ENCODE measurements at places on chromosomes 13 and 19.

DNA sequence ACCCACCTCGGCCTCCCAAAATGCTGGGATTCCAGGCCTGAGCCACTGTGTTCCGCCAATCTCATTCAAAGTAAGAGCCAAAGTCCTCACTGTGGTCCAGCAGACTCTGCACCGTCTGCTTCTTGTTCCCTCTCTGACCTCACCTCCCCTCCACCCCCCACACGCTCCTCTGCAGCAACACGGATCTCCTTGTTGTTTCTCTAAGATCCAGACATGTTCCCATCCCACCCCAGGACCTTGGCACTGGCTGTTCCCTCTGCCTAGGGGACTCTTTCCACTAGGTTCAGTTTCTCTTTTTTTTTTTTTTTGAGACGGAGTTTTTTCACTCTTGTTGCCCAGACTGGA, 38.4 kb downstream of the LTBP4 start:
- DNase-seq: no peak

DNA sequence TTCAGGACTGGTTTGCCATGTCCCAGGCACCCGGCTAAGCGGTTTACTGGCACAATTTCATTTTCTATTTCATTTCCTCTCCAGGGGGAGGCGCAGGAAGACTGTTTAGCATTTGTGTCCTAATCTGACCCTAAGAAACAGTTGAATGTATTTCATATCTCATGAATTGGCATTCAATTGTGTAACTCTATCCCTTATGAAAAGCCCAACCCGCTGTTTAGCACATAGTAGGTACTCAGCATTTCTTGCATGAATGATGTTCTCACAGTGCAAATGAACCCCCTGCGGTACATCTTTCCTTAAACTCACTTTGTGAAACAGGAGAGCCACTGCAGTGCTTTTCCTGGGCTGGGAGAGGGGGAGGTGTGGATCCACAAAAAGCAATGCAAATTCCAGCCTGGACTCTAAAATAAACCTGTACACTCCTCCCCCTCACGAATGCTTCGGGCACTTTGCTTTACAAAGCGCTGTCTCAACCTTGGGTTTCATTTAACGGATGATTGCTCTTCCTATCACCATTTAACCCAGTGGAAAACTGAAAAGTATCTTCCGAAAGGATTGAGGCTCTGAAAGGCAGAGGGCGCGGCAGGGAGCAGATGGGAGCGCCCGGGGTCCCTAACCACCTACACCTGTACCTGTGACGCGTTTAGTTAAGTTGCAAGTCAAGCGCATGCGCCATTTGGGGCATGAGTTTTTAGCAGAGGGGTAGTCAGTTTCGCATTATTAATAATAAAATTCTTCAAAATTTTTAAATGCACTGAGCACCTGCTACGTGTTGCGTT, 1.2 kb upstream of the EEF2 start:
- peak; percentile 80 for DNase-seq

GRCh38 chr19:30222992-30223865, 149.0 kb upstream of the ZNF536 start:
- no peak for DNase-seq

GRCh38 chr13:66623129-66623820, 606.9 kb downstream of the PCDH9 start:
- DNase-seq: no peak

DNA sequence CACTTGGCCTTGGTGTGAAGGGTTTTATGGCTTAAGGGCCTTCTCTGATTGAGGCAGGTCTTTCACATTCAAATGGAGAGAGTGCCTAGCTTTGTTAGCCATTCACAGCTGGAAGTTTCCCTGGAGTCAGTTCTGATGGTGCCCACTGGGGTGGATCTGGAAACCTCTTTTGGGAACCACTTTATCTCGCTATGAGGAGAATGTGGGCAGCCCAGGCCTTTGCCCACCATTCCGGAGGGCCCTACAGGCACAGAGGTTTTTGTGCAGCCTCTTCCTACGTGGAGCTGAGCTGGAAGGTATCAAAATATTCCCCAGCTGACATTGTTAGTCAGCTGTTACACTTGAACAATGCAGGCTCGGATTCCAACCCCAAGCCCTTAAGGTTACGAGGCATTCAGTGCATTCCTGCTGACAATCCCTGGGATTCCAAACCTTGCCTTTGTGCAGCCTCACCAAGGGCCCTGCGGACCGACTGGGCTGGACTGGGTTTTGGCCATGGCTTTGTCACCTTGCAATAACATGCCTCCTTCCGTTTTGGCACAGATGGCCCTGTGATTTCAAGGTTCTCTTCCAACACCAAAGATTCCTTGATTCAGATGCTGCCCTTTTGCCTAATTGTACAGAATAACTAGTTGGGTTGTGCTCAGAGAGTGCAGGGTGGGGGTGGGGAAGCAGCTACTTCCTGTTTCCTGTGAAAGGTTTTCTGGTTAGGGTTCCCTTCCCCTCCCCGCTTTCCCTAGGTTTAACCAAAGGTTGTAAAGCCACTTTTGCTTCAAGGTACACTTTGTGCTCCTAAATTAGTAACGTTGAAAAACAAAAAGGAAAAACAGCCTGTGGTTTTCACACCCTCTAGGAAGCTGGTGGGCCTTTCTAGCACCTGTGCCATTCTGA, 27.0 kb downstream of the SAE1 start:
- peak; percentile 67 for DNase-seq

- DNase-seq: no peak
Observed at GRCh38 chr19:38006361-38007045, 99.5 kb downstream of the SIPA1L3 start.

GRCh38 chr13:43307921-43308433, 284.6 kb downstream of the DNAJC15 start:
- no peak for DNase-seq

DNA sequence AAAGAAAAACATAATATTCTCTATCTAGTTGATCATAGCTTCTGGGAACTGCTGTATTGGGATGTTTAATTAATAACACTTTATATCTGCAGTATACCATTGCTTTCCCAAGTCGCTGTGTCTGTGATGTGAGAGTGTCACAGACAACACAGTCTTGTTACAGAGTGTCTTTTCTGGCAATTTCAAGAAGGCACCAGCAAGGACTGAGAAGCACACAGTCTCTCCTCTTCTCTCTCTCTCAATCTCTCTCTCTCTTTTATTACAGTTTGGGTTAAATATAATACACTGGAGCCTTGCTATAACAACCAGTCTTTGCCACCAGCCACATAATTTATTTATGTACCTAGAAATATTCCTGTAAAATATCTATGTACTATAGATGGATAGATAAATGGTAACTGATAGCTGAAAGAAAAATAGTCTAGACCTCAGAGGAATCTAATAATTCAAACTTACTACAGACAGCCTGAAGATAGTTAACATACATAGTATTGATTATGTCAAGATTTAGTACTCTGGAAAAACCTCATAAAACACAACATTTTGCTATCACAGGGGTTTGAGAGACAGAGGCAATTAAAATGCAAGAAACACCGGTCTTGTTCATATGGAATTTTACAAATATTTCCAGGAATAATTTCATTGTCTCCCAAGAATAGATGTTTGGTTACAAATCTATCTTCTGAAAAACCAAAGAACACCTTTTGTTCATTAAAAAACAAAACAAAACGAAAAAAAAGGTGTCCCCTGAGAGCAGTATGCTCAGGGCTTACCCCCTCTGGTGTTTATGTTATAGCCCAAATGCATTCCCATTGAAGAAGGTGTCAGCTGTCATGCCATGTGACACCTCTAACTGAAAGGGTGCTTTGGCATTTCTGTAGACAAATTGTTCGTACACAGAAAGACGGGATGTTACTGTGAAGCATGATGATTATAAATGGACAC, 507.8 kb downstream of the TBC1D4 start:
- no peak for DNase-seq

GRCh38 chr19:7099597-7099921, 30.1 kb downstream of the ZNF557 start:
- no peak for DNase-seq

DNA sequence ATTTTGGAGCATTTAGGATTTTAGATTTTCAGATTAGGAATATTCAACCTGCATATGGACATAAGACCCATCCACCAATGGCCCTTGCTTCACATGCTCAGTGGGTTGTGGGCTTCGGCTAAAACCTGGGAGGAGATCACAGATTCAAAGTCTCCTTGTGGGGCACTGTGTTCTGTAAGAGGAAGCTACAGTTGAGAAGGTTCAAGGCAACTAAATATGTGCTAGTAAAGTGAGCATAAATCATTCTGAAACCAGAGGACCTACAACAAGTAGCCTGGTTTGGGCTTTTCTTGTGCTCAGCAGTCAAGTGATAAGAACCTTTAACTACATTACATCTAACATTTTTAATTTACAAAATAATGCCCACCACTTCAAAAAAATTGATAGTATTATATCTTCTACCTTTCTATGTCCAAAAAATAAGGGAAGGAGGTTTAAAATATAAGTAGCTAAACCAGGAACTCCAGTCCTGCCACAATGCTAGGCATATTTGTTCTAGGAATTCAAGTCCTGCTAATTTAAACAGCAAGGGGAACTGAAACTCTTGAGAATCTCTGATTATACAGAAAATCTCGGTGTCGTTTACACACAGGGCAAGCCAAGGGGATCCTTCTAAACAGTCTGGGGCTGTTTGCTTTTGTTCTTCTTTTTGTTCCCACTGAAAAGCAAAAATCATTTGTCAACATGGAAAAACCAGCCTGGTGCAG, 36.6 kb downstream of the FOXO1 start:
- DNase-seq: no peak

Measured in activated CD8-positive, alpha-beta memory T cell treated with anti-CD3 and anti-CD28 coated beads for 24 hours (primary cell).